ENCODE measurements at places on chromosomes 2 and 18.
A peak's percentile ranks its signal among the peaks of the same experiment; 100 is the strongest.

- no peak overlapping the region for H3K27ac ChIP-seq
- no peak for DNase-seq
- H3K36me3 ChIP-seq, result peaks cover 24% of the 10 kb centered on the region
- H3K4me1 ChIP-seq, result no peaks in the 10 kb centered on the region
- no peaks in the 10 kb centered on the region for H3K27me3 ChIP-seq
- no peak overlapping the region for H3K4me3 ChIP-seq
Observed at GRCh38 chr2:231370749-231371429, 24.6 kb upstream of the B3GNT7 start.

DNA sequence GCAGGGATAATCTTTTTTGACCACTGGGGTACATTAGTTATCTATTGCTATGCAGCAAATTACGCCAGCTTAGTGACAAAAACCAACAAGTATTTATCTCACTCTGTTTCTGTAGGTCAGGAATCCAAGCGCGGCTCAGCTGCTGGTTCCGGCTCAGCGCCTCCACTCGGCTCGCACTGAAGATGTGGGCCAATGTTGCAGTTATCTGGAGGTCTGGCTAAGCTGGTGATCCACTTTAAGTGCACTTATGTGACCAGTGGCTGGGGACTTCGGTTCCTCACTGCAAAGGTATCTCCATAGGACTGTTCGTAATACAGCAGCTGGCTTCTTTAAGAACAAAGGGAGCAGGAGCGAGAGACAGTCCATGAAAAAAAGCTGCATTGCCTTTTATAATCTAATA, 591.9 kb downstream of the TMEM182 start:
- H3K4me3 ChIP-seq, result no peak overlapping the region
- no peaks in the 10 kb centered on the region for H3K4me1 ChIP-seq
- no peaks in the 10 kb centered on the region for H3K36me3 ChIP-seq
- DNase-seq, result no peak
- no peaks in the 10 kb centered on the region for H3K27me3 ChIP-seq
- no peak overlapping the region for H3K27ac ChIP-seq

- peaks cover 60% of the 10 kb centered on the region for H3K36me3 ChIP-seq
- H3K4me3 ChIP-seq, result no peak overlapping the region
- H3K27ac ChIP-seq, result no peak overlapping the region
- no peaks in the 10 kb centered on the region for H3K27me3 ChIP-seq
- peaks cover 8% of the 10 kb centered on the region for H3K4me1 ChIP-seq
Observed at GRCh38 chr2:182980115-182980514, 58.1 kb downstream of the NCKAP1 start.

DNA sequence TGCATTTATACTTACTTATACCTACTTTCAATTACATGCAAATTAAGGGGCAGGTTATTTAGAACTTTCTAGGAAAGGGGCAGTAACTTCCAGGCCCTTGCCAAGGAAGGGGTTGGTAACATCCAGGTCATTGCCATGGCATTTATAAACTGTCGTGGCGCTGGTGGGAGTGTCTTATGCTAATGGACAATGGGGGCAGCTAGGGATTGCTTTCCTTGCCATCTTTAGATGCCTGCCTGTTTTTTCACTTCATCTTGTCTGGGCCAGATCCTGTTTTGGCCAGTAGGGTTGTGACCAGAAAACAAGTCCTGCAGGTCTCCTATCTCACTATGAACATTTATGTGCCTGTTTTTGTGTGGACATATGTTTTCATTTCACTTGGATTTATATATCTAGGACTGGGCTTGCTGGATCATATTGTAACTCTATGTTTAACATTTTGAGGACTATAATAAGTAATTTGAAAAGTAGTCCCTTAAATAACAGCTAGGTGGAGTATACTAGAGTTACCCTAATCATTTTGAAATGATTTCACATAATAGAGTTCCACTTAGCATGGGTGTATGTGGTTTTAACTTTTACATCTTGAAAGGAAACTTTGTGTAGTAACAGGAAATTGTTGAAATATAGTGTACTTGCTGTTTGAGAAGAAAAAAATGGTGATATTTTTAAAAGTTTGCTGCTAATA, 56.1 kb downstream of the LCLAT1 start:
- H3K4me3 ChIP-seq, result no peak overlapping the region
- H3K27ac ChIP-seq, result peak overlapping the region; percentile 54
- no peaks in the 10 kb centered on the region for H3K27me3 ChIP-seq
- H3K4me1 ChIP-seq, result no peaks in the 10 kb centered on the region

DNA sequence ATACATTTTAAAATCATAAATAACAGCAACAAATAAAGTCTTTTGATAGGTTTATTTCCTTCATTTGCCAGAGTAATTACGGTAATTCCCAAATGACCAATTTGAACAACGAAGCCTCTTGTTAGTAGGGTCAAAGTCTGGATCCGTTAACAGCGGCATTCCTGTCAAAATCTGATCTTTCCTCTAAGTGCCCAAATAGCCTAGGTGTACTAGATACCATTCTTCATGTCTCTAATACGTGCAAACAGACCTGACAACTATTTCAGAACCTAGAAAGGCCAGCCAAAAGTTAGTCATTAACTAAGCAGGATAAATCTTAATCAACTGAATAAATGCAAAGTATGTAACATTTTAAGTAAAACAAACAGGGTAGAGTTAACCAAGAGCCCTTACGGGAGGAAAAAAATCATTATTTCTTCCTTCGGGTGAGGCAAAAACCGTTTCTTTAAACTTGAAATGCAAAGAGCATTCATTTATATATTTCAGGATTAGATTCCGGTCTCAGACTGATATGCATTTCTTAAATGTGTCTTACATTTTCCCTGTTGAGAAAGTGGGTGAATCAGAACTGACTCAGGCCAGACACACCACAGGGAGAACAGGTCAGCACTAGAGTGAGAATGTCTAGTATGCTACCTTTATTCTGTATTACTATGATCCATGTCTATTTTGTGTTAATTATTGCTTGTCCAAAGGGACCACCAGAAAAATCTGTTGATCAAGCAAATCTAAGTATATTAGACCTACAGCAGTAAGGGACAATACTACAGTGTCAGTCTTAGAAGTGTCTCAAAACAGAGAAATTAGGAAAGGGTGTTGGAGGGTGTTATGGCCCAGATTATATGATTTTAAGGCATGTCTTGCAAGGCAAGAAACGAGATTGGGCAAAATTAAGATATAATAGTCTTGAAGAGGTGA, 141.5 kb upstream of the NDUFV2 start:
- no peak overlapping the region for H3K27ac ChIP-seq
- no peak overlapping the region for H3K4me3 ChIP-seq
- H3K36me3 ChIP-seq, result no peaks in the 10 kb centered on the region
- no peaks in the 10 kb centered on the region for H3K27me3 ChIP-seq
- DNase-seq, result no peak

DNA sequence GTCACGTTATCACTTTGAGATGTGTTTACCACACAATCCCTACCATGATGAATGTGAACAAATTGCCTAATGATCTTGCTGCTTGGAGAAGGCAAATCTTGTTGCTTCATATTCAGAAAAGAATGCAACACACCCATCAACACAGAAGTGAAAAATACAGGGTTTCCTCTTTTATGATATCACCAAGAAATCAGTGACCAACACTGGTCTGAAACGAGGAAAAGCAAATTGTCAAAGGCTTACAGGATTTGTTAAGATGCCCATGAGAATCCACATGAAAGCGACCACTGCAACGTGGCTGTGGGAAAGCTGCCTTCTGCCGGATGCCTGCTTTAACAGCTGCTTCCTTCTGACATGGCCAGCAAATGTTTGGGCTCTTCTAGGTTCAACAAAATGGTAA, 397.6 kb upstream of the LRATD1 start:
- no peaks in the 10 kb centered on the region for H3K4me1 ChIP-seq
- no peak overlapping the region for H3K4me3 ChIP-seq
- no peak for DNase-seq
- no peaks in the 10 kb centered on the region for H3K36me3 ChIP-seq
- H3K27me3 ChIP-seq, result no peaks in the 10 kb centered on the region

DNA sequence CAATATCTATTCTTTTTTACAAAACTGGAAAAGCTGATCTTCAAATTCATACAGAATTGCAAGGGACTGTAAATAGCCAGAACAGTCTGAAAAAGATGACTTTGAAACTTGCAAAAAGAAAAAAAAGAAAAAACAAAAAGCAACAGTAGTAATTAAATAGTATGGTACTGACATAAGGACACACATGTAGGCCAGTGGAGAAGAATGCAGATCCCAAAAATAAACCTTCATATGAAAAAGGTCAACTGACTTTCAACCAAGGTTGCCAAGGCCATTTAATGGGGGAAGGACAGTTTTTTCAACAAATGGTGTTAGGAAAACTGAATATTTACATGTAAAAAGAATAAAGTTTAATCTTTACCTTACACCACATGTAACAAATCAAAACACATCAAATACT, 111.8 kb downstream of the USP34 start:
- H3K27me3 ChIP-seq, result no peaks in the 10 kb centered on the region
- DNase-seq, result no peak
- no peak overlapping the region for H3K27ac ChIP-seq
- H3K36me3 ChIP-seq, result peaks cover 16% of the 10 kb centered on the region
- H3K4me3 ChIP-seq, result no peak overlapping the region

DNA sequence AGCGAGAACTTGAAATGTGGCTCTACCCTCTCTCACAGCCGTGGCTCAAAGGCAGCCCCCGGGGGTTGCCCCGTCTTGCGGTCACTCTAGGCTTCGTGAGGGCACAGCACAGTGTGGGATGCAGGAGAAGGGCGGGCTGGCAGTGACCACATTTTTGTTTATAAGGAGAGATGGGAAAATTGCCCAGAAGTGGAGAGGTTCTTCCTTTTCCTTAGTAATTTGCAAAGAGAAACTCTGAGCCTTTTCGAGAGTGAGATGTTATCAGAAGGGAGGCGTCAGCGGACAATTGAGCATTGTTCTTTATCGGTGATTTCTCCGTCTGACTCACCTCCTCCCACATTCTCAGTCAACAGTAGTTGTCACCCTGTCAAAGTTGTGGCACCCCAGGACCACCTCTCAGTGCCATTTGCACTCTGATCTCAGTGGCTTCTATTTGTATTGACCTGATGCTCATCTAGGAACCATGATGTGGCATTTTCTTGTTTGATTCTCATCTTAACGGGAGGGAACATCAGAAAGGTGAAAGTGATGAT, 89.6 kb downstream of the ACAA2 start:
- H3K4me1 ChIP-seq, result no peaks in the 10 kb centered on the region
- H3K36me3 ChIP-seq, result no peaks in the 10 kb centered on the region
- H3K27ac ChIP-seq, result no peak overlapping the region
- no peak for DNase-seq
- H3K4me3 ChIP-seq, result no peak overlapping the region
- no peaks in the 10 kb centered on the region for H3K27me3 ChIP-seq

GRCh38 chr2:69138247-69138772, 125.3 kb downstream of the ANTXR1 start:
- no peaks in the 10 kb centered on the region for H3K27me3 ChIP-seq
- H3K4me1 ChIP-seq, result peaks cover 21% of the 10 kb centered on the region
- no peak overlapping the region for H3K4me3 ChIP-seq
- no peak for DNase-seq

DNA sequence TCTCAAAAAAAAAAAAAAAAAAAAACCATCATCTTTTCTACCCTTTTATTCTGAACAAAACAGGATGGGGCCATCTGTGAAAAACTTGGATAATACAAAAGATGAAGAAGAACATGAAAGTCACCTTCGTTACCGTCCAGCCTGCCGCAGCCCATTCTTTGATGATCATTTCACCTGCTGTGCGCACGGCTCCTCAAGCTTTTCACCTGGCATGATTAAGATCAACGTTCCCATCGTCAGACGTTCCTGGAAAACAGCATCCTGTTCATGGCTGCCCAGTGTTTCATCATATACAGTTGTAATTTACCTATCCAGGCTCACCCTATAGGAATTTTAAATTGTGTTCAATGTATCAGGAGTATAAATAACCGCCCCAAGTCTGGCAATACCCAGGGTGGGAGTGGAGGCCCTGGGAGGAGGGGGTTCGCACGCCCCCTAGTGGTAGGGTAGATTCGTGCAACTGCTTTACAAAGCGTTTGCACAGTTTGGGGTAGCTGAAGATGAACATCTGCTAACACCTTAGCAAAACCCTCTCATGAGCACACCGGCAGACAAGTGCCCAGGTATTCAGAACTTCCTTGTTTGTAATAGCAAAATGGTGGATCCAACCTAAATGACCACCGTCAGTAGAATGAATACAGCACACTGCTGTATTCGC, 49.0 kb upstream of the GLI2 start:
- H3K27me3 ChIP-seq, result peaks cover 39% of the 10 kb centered on the region
- H3K4me1 ChIP-seq, result no peaks in the 10 kb centered on the region
- DNase-seq, result no peak
- no peak overlapping the region for H3K27ac ChIP-seq

GRCh38 chr2:195501746-195502145, 155.3 kb upstream of the SLC39A10 start:
- no peaks in the 10 kb centered on the region for H3K27me3 ChIP-seq
- H3K36me3 ChIP-seq, result no peaks in the 10 kb centered on the region
- no peak for DNase-seq
- H3K4me1 ChIP-seq, result peaks cover 22% of the 10 kb centered on the region

DNA sequence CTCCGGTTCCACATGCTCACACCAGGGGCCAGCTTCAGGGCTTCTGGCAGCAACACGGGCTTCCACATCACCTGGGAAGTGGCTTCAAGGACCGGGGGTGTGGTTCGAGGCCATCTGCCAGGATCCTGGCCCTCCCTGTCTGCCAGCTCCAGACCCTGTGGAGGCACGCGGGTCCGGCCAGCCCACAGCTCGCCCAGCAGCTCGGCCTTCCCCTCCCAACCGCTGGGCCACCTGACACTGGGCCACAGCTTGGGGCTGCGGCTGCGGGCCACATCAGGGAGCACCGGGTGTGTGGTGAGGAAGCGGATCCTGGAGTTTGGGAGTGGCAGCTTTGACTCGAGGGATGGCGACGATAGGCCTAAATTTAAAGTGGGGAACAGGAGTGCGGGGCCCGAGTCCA, 7.0 kb downstream of the C2orf81 start:
- no peaks in the 10 kb centered on the region for H3K36me3 ChIP-seq
- no peak for DNase-seq
- peak overlapping the region; percentile 65 for H3K4me3 ChIP-seq
- no peaks in the 10 kb centered on the region for H3K27me3 ChIP-seq
